KG1 (cell line): ENCODE measurements at places on chromosomes 11 and 22.
A peak's percentile ranks its signal among the peaks of the same experiment; 100 is the strongest.

DNA sequence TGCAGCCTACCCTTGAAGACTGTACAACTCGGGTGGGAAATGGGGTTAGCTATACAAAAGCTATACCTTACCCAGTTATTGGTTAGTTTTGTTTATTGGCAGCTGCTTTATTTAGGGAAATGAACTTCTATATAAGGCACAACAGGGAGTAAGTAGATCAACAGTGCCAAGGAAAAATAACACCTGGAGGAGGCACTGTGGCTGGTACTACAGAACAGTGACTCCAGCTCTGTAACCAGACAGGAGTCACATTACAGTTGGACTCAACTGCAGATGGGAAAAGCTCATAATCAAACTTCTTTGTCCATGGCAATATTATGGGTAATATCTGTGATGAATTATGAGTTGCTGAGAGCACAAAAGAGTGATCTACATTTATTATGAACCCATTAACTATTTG is 14.0 kb downstream of the P4HA3 start:
- DNase-seq = no peak

DNA sequence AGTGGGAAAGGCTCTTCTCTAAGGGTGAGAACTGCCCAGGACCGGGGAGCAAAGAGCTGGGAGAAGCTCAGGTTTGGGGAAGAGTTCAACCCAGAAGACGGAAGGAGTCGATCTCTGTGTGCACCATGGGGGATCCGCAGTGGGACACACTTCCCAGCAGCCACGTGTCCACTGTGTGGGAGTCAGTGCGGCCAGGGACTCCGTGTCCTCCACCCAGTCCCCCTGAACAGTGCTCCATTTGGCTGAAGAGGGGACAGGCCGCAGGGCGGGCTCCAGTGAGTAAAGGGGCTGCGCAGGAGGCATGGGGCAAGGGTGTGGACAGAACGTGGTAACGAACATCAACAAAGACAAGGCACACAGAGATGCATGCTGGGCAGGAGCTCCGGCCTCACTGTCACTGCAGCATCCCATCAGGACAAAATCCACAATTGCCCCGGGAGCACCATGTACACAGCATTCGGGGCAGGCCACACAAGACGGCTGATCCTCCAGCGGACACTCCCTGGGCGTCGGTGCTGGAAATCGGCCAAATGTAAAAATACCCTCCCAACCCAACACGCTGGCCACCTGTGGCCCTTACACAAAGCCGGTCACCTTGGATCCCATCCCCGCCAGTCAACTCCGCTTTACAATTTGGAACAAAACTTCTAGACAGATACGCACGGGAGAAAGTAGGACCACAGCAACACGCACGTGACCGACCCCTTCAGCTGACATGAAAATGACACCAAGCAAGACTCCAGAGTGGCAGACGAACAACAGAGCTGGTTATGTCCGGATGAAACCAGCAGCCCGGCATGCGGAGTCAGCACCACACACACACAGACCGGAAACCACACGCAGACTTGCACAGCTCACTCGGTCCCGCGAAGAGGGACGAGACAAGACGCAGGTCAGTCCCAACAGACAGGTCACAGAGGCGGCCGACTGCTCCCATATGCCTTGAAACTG is 366.8 kb downstream of the SHANK2 start:
- no peak for DNase-seq

DNA sequence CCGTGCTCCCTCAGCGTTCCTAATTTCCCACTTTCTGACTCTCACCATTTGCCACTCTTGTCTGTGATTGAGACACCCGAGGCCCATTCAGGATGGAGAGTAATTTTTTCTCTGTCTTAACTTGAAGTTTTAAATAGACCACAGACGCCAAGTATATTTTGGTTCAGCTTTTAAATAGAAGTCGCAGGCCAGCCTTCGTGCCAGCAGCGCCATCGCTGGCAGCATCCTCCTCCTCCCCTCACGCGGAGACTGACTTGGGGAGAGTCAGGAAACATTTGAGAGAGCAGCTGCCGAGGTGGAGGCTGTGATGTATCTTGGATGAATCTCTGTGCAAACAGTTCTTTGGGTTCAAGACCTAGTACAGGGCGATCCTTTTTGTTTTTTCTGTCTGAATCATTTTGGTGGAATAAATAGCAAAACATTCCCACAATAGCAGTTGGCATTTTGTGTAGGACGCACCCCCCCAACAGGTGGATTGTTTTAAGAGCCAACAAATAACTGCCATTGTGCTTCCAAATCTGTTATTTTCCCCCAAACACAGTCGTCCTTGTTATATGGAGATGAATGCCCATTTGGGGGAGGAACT is 889 bp upstream of the DMC1 start:
- peak; percentile 22 for DNase-seq

- peak; percentile 24 for DNase-seq
These were observed 38.1 kb upstream of the POU2AF1 start for GRCh38 chr11:111417011-111417765.

DNA sequence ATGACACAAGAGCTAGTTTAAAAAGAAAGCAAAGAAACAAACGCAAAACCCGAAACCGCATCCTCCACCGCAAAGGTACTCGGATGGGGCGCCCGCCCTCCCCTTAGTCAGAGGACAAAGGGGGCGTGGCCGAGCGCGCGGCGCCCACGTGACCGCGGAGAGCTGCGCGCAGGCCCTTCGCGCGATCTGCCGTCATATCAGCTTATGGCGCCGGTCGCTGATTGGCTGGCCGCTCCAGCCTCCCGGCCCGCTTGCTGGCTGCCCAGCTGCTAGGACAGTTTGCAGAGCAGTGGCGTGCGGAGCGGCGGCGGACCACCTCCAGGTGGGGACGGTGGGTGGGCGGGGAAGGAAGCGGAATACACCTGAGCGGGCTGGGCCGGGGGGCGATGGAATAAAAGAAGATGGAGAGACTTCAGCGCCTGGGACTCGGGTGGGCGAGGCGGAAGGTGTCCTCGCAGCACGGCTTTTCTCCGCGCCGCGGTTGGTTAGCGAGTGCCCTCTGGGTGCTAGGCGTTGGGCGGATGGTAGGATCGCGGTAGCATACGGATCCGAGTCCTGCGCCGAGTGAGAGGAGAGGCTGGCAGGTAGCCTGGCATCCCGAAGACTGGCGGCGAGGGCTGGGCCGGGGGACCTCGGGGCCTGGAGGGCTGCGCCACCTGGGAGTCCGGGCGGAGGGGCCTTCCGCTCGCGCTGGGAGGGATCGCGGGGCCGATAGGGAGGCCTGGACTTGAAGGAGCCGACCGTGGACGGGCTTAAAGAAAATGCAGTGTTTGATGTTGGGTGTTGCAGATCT is at the start of gene SC5D:
Gene SC5D, plus strand, starts transcription at position 277 of the 793 bp plus-strand sequence. CDS start 10,605 bp downstream, outside the sequence.
- DNase-seq = peak; percentile 91

- DNase-seq = no peak
These were observed 17.2 kb upstream of the TAB1 start for GRCh38 chr22:39382410-39382809.

GRCh38 chr22:34108168-34108567 is 187.9 kb upstream of the LARGE1 start:
- no peak for DNase-seq
